Neuronal stem cell (in vitro differentiated cells): ENCODE measurements at places on chromosomes 6 and 20.

GRCh38 chr6:165568326-165568725, 94.7 kb downstream of the PDE10A start:
- H3K27me3 ChIP-seq, result no peaks in the 10 kb centered on the region
- no peak overlapping the region for H3K27ac ChIP-seq

GRCh38 chr20:4369119-4369797, 352.5 kb upstream of the PRND start:
- DNase-seq, result no peak
- H3K27me3 ChIP-seq, result no peaks in the 10 kb centered on the region
- H3K4me3 ChIP-seq, result no peak overlapping the region
- no peaks in the 10 kb centered on the region for H3K36me3 ChIP-seq
- H3K27ac ChIP-seq, result no peak overlapping the region

GRCh38 chr20:54633374-54634355, 158.3 kb downstream of the DOK5 start:
- no peak overlapping the region for H3K4me3 ChIP-seq
- no peaks in the 10 kb centered on the region for H3K36me3 ChIP-seq
- H3K27ac ChIP-seq, result no peak overlapping the region
- no peak for DNase-seq
- H3K4me1 ChIP-seq, result no peaks in the 10 kb centered on the region
- H3K27me3 ChIP-seq, result no peaks in the 10 kb centered on the region

DNA sequence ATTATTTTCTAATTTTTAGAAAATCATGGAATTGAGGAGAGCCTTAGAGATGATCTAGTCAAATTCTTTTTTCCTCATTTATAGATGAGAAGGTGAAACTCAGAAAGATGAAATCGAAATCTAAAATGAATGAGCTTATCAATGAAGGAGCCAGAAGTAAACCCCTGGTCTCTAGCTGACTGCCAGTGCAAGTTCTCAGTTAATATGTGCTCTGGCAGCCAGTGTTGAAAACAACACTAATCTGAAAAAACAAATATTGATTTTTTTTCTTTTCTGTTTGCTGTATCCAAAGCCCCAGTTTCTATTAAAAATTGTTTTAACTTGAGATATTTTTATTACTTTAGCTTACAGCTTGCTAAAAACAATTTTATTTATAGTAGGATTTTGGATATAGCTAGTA, 21.5 kb upstream of the PBOV1 start:
- H3K27ac ChIP-seq, result no peak overlapping the region
- no peak for DNase-seq
- H3K4me1 ChIP-seq, result no peaks in the 10 kb centered on the region
- H3K4me3 ChIP-seq, result no peak overlapping the region
- H3K36me3 ChIP-seq, result no peaks in the 10 kb centered on the region
- H3K27me3 ChIP-seq, result no peaks in the 10 kb centered on the region

DNA sequence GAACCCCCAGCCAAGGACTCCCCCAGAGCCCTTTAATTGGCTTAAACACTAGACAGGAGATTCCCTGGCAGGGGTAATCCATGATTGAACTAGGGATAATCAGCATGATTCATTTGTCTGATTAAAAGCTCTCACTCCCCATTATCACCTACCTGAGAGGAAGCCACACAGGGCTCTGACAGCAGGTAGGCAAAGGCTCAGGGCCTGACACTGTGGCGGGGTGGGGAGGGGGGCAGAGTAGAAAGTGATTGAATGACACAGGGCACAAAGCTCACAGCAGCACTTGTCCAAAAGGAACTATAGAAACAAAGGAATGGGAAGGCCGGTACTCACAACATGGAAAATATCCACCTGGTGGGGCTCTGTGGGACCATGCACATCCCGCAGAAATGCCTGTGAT, 231.6 kb downstream of the MAFB start:
- no peaks in the 10 kb centered on the region for H3K36me3 ChIP-seq
- no peak overlapping the region for H3K4me3 ChIP-seq
- DNase-seq, result no peak

- H3K27me3 ChIP-seq, result no peaks in the 10 kb centered on the region
- H3K27ac ChIP-seq, result no peak overlapping the region
- peaks cover 23% of the 10 kb centered on the region for H3K4me1 ChIP-seq
- no peak for DNase-seq
Measured at GRCh38 chr20:64163776-64164122, 503 bp upstream of the MYT1 start.

- no peaks in the 10 kb centered on the region for H3K4me1 ChIP-seq
- DNase-seq, result no peak
- H3K36me3 ChIP-seq, result no peaks in the 10 kb centered on the region
- no peak overlapping the region for H3K27ac ChIP-seq
Measured at GRCh38 chr6:11370191-11371018, 137.9 kb upstream of the NEDD9 start.

- no peaks in the 10 kb centered on the region for H3K27me3 ChIP-seq
- no peak overlapping the region for H3K27ac ChIP-seq
- no peaks in the 10 kb centered on the region for H3K36me3 ChIP-seq
- no peak for DNase-seq
- H3K4me1 ChIP-seq, result peaks cover 2% of the 10 kb centered on the region
Measured at GRCh38 chr6:4316867-4317400, 181.6 kb upstream of the ECI2 start.

- no peak for DNase-seq
- no peak overlapping the region for H3K4me3 ChIP-seq
- H3K27me3 ChIP-seq, result no peaks in the 10 kb centered on the region
- H3K36me3 ChIP-seq, result no peaks in the 10 kb centered on the region
Measured at GRCh38 chr20:2814076-2814475, 711 bp upstream of the C20orf141 start.

GRCh38 chr6:70186461-70186860, 116.4 kb downstream of the COL9A1 start:
- no peaks in the 10 kb centered on the region for H3K27me3 ChIP-seq
- no peaks in the 10 kb centered on the region for H3K36me3 ChIP-seq
- H3K27ac ChIP-seq, result no peak overlapping the region
- no peak overlapping the region for H3K4me3 ChIP-seq
- no peaks in the 10 kb centered on the region for H3K4me1 ChIP-seq
- no peak for DNase-seq

DNA sequence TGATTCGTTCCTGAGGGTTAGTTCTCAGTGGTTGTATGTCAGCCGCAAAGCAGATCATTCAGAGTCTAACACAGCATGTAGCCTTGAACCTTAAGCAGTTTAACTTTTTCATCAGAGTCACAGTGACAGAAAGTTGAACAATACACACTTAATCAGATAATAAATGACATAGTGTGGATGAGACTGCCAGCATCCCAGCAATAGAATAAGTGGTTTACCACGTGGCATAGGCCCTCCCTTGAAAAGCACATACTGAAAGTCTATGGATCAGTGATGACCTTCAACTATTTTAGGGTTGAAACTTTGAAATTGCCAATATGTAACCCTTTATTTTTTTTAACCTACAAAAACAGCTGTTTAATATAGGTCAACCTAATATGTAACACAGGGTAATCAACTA, 265.3 kb downstream of the ARHGAP18 start:
- no peak overlapping the region for H3K27ac ChIP-seq
- no peaks in the 10 kb centered on the region for H3K36me3 ChIP-seq
- H3K27me3 ChIP-seq, result no peaks in the 10 kb centered on the region
- DNase-seq, result no peak
- no peak overlapping the region for H3K4me3 ChIP-seq

- H3K4me3 ChIP-seq, result no peak overlapping the region
- no peak for DNase-seq
Measured at GRCh38 chr6:69593706-69594105, 203.1 kb downstream of the LMBRD1 start.

GRCh38 chr20:36808317-36809257, 35.0 kb upstream of the DSN1 start:
- no peaks in the 10 kb centered on the region for H3K4me1 ChIP-seq
- no peak overlapping the region for H3K4me3 ChIP-seq
- no peak overlapping the region for H3K27ac ChIP-seq
- no peaks in the 10 kb centered on the region for H3K27me3 ChIP-seq
- peaks cover 59% of the 10 kb centered on the region for H3K36me3 ChIP-seq
- DNase-seq, result peak; percentile 39

GRCh38 chr6:77962070-77962469, 309.2 kb downstream of the MEI4 start:
- no peaks in the 10 kb centered on the region for H3K27me3 ChIP-seq
- H3K36me3 ChIP-seq, result no peaks in the 10 kb centered on the region
- no peak for DNase-seq

DNA sequence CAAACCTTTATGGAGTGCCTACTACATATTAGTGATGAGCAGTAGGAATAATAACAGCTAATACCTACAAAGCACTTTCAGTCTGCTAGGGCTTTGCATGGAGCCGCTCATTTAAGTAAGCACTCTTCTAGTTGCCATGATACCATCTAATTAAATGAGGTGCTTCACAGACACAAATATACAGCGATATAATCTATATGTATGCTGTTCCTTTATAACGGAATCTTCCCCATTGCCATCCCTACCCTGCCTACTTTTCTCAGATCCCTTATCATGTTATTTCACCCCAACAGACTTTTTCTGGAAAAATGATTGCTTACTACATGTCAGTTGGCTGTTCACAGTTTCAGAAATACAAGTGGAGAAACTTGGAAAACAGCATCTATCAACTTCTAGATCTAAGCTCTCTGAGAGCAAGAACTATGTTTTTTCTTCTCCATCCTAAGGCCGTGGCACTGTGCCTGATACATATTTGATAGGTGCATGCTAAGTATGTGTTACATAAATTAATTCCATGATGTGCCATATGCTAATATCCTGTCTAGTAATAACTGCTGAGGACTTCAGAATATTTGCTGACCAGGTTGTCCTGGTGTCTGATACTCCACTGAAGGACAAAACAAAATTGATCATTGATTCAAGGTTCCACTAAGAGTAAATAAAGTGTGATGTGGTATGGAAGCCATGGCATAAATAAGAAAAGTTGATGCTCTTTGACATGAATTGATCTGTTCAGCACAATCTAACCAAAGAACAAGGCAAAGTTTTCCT, 124.6 kb downstream of the GMPR start:
- H3K4me1 ChIP-seq, result peaks cover 3% of the 10 kb centered on the region
- no peak overlapping the region for H3K27ac ChIP-seq
- H3K36me3 ChIP-seq, result no peaks in the 10 kb centered on the region
- DNase-seq, result no peak
- H3K27me3 ChIP-seq, result no peaks in the 10 kb centered on the region
- H3K4me3 ChIP-seq, result no peak overlapping the region

- H3K27me3 ChIP-seq, result peaks cover 5% of the 10 kb centered on the region
- H3K27ac ChIP-seq, result no peak overlapping the region
- H3K4me3 ChIP-seq, result no peak overlapping the region
- DNase-seq, result no peak
- peaks cover 1% of the 10 kb centered on the region for H3K36me3 ChIP-seq
Measured at GRCh38 chr20:64184795-64185194, 20.5 kb downstream of the MYT1 start.

DNA sequence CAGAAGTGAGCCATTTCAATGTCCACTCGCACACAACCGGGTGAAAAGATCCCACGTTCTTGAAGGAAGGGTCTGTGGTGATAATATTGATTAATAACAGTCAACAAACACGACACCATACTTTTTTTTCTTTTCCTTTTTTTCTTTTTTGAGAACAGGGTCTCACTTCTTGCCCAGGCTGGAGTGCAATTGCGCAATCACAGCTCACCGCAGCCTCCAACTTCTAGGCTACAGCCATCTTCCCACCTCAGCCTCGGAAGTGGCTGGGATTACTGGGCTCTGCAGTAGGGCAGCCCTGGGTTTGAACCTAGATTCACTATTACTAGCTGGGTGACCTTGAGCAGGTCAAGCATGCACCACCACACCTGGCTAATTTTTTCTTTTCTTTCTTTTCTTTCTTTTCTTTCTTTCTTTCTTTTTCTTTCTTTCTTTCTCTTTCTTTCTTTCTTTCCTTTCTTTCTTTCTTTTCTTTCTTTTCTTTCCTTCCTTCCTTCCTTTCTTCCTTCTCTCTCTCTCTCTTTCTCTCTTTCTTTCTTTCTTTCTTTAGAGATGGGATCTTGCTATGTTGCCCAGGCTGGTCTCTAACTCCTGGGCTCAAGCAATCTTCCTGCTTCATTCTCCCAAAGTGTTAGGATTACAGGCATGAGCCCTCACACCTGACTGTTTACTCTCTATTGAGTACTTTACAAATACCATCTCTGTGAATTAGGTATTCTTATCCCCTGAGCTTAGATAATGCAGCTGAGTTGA, 123.9 kb downstream of the SNX5 start:
- no peak overlapping the region for H3K27ac ChIP-seq
- H3K27me3 ChIP-seq, result no peaks in the 10 kb centered on the region
- no peak for DNase-seq
- H3K36me3 ChIP-seq, result no peaks in the 10 kb centered on the region
- H3K4me1 ChIP-seq, result no peaks in the 10 kb centered on the region
- H3K4me3 ChIP-seq, result no peak overlapping the region
